ENCODE measurements at places on chromosomes 1 and 21.

DNA sequence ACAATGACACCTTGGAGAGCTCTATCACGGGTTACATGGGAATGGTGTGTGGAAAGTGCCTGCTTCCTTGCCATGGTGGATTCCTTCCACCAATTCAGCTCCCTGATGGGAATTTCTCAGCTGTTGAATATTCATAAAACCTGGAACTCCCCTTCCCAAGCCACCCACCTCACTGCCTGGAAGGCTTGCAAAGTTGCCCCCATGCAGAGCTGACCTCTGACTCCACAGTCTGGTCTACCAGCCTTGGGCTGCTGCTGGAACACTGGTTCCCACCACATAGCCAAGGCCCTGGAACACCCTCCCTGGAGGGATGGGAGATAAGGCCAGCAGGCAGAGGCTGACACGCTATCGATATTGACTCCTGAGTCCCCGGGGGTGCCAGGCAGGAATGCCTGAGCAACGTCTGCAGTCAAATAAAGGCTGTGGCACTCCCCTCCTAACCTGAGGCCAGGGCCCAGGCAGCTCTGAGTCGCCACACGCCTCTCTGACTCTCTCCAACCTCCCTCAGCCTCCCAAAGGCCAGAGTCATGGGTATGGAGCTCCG is 8.8 kb downstream of the CCDC24 start:
- no peak for DNase-seq

DNA sequence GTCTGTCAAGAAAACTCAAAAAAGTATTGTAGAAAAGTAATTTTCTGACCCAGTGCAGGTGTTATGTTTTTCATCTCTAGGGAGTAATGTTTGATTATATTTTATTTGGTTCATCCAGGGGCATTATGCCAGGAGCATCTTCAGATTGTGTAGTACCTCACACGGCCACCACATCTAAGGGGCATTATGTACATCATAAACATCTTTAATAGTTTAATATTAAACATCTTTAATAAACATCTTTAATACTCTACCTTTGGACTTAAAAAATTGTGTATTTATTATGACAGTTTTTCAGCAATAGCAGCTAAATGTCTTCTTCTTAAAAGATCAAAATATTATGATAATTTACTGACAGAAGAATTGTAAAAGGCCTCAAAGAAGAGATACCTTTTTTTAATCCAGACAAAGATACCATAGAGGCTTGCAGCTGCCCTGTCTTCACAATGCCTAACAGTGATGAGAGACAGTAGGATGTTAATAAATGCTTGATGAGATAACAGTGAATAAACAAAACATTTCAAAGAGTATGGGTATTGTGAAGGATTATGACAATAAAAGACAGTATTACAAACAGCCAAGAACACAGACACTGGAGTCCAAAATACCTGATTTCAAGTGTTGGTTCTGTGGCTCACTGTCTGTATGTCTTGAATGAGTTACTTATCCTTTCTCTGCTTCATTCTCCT is 240.9 kb upstream of the ADGRL2 start:
- no peak for DNase-seq

DNA sequence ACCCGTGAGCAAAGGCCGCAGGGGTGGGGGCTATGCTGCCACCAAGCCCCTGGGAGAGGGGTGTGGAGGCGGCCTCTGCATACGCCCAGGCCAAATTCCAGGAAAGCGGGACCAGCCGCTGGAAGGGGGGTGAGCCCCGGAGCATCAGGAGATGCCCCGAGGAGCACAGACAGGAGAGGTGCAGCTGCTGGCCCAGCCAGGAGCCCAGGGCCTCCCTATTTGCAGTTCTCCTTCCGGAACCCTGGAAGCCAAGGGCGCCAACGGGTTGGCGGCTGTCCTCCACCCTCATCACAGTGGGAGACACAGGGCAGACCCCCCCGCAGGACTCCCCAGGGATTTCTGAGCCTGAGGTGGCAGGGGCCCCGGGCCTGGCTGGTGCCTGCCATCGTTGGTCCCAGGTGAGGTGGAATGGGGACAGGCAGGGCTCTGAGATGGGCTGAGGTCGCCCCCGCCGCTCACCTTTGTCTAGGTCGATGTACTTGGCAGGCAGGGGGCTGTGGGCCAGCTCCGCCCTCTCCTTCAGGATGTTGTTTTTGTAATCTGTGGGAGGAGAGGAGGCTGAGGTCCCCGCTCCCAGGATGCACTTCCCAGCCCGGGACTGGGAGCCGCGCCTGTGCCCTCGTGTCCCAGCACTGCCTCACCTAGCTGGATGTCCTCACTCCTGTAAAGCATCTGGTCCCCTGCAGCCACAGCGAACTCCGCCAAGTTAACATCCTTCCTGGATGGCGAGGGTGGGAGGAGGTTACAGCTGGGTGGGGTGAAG is 4.4 kb upstream of the DVL1 start:
- DNase-seq, result no peak

DNA sequence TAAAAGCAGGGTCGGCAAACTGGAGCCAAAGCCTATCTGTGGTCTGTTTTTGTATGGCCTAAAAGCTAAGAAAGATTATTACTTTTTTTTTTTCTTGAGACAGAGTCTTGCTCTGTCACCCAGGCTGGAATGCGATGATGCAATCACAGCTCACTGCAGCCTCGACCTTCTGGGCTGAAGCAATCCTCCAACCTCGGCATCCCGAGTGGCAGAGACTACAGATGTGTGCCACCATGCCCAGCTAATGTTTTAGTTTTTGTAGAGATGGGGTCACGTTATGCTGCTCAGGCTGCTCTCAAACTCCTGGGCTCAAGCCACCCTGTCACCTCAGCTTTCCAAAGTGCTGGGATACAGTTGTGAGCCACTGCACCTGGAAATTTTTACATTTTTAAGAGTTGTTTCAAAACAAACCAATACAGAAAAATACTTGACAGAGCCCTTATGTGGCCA is 6.5 kb upstream of the GLRX2 start:
- DNase-seq, result no peak

DNA sequence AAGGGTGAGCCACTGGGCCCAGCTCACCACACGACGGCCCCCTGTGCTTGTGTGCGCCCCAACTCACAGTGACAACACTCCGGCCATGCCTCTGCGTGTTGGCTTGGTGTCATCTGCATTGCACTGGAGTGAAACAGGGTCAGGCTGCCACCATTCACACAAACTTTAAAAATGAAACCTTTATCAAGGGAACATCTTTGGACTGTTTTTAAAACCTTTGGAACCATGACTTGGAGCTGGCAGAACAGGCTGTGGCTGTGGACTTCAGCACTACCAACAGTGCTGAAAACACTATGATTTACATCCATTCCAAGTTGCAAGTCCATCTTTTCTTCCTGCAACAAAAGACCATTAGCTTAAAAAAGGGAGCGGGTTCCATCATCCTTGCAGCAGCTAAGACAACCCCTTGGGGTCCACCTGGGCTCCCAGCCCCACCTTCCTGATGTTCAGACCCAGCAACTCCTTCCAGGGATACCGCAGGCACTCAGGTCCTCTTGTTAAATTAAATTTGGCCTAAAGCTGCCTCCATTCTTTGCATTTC is 25.6 kb downstream of the POFUT2 start:
- DNase-seq, result peak; percentile 25

DNA sequence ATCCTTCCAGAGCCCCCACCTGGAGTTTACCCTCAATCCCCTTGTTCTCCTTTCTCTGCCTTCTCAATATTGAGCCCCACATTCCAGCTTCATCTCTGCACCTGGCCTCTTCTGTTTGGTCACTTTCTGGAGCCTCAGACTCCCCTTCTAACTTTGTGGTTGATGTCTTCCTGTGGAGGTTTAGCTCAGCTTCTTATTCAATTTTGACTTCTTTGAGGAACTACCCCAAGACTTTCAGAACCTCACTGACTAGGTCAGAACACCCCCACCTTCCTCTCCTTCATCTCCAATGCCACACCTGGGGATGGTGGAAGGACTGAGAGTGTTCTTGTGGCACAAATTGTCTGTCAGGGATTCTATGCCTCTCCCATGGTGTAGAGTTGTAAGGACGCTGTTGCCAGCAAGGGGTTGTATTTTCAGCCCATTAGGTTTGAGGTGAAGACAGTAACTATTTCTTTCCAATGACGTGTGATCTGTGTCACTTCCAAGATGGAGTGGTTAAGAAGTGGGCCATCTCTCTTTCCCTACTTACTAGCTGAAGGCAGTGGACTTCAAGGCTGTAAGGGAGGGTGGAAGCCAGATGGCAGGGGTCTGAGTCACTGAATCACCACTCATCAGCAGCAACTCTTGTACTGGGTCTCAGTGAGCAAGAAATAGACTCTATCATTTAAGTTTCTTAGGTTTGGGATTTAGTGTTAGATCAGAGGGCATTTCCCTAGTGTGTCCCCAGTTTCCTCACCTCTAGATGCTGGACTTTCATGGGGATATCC is 80.6 kb downstream of the PAPPA2 start:
- DNase-seq, result no peak

- no peak for DNase-seq
Measured at GRCh38 chr1:200951016-200951415, 56.3 kb downstream of the INAVA start.

- DNase-seq, result peak; percentile 58
Measured at GRCh38 chr21:40841524-40842196, 5.3 kb downstream of the DSCAM start.

DNA sequence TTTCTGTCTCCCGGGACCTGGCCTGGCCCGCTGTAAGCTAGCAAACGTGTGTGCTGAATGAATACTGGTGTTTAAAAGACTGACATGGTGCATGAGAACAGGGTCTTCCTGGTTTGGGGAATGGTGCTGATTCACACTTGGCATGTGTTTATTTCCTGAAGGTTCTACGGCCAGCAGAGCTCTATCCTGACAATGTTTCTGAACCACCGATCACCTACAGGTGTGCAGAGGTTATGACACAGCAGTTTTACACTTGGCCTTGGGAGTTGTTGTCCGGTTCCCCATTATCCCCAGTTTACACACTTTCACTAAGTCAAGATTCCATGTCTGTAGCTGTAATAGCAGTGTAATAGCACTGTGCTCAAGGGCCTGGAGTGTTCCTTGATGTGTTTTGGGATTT is 127.3 kb downstream of the ROR1 start:
- no peak for DNase-seq

- DNase-seq, result no peak
Measured at GRCh38 chr1:78277253-78277652, 213.5 kb upstream of the PTGFR start.

DNA sequence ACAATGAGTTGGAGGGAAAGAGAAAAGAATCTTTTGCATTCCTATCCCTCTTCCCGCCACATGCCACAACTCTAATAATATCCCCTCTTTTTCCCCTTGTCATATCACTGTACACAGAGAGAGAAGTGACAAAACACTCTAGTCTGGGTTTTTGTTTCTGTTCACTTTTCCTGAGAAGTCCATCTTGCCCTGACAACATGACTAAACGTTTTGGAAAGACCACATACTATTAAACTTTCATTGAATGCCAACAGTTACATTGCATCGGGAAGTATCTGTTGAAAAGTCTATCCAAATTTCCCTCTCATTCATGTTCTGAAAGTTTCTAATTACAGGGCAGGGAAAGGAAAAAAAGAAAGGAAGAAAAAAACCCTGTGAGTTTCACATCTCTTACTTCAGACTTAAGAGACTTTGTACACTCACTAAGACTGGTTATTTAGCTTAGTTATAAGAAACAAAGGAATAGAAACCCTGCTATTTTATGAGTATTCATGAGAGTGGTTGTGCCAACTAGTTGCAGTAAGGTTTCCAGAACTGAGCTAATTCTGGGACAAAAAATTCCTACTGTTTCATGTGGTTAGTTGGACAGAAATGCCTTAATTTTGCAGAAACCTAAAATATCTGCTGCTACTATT is 16.9 kb downstream of the PLA2G4A start:
- no peak for DNase-seq

GRCh38 chr1:103074224-103074623 is 34.1 kb downstream of the COL11A1 start:
- no peak for DNase-seq

DNA sequence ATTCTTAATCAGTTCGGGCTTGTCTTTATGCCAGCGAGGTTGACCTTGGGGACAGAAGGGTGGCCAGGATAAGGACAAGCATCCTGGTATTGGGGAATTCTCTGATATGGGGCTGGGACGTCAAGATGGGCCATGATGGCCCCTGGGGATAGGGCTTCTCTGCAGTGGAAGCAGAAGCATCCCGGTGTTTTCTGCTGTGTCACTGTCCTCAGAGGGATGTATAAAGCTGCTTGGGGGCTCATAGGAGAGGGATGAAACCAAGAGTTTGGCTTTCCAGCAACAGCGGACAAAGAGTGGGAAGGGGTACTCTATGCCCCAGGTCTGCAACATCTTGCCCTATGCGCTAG is 1.4 kb upstream of the ATP1B1 start:
- DNase-seq, result no peak

DNA sequence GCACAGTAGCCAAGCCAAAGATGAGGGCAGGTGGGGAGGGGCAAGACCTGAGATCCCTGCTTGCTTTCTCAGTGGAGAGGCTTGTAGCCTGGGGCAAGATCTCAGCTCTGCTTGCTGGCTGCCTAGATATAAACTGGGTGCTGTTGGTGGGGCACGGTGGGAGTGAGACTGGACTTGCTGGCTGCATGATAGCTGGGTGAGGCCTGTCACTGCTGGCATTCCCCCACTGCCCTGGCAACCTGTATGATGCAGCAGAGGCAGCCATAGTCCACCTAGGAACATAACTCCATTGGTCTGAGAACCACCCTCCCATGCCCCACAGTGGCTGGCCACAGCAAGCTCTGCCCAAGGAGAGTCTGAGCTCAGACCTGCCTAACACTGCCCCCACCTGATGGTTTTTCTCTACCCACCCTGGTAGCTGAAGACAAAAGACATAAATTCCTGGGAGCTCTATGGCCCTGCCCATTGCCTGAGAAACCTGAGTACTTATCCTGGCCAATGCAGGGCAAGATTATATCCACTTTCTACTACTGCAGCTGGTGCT is 261.9 kb upstream of the DEPDC1 start:
- no peak for DNase-seq

DNA sequence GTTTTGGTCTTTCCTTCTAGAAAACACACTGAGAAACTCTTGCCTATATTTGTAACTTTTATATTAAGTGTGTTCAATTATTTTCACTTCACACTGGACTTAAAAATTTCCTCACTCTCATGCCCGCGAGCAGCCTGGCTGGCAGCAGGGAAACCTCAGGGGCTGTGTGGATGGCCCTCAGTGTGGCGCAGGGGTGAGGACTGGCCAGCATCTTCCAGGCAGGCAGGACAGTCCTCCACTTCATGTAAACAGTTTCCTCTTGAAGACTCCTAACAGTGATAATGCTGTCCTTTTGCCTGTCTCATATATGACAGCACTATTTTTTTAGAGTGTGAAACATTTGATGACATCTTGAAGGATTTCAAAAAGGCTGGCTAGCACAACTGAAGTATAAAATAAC is 618.6 kb downstream of the KIF26B start:
- DNase-seq, result no peak

DNA sequence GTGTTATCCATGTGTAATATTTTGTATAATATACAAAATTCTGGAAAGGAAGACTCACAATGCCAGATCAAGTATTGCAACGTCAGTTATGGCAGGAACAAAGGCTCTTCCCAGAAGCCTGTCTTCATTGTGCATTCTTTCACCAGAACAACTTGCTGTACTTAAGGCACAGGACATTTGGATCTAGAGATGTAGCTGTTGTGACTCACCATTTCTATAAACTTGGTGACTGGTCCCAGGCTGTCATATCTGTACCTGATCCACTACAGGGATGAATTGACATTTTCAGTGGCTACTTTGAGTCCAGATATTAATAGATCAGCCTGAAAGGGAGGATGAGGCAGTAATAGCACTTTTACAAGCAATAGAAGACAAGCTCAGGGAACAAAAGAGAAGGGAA is 299.8 kb downstream of the DISC1 start:
- DNase-seq, result no peak

- DNase-seq, result no peak
Measured at GRCh38 chr1:227934476-227935313, 13.0 kb downstream of the WNT9A start.

GRCh38 chr1:145961425-145962156 is 2.8 kb downstream of the ANKRD34A start:
- DNase-seq, result no peak

Measured in liver (tissue), 10 donors.